NK-92 treated with Interleukin-12 subunit alpha and Interleukin-12 subunit beta, amount 100 ng/mL, for 24 hours (cell line): ENCODE measurements at places on chromosomes 7 and 10.

DNA sequence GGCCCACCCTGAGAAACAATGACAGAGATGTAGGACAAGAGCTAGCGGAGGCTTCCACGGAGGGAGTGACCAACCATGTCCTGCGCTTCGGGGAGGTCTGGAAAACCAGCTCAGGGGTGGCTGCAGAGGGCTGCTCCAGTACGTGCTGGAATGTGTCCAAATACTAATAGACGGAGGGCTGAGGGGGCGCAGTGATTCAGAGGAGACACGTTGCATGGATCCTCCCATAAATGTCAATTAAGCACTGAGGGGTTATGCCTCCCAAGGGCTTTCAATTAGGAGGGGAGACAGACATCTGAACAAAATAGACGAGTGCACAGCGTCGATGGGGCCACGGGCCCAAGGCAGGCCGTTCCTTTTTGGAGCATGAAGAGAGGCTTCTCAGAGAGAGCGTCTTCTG, 51.0 kb upstream of the NPS start:
- no peak for DNase-seq

DNA sequence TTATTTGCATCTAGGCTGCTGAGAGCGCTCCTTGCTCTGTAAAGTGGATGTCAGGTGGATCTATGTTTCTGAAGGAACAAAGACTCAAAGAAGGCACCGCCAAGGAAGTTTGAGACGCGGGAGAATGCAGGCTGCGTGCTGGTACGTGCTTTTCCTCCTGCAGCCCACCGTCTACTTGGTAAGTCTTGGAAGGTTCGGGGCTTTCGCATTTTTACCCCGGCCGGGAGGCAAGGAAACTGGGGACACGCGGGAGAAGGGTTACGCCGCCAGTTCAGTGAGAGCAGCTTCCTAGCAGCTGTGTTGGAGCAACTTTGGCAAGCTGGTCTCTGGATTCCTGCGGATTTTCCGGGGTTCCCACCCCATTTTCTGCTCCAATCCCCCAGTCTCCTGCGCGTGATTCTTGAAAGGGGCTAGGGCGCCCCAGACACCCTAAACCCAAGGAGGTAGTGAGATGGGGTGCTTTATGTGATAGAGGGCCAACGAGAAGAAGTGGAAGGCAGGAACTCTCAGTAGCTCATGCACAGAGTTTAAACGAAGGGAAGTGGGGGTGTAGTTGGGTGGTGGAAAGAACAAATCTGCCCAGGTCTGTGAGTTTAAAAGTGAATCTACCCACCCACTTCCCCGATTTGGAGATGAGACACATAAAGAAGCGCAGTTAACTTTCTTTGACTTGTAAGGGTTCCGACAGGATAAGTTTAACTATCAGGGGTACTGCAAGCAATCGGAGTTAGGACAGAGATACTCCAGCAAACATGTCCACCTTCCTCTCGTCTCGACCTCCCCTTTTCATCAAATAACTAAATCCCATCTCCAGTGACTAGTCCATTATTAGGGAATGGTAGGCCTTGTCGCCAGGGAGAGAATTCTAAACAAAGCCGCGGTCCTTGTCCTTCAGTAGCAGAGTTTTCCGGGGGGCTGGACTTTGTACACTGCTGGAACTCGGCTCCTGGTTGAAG, 2.5 kb downstream of the NXPH1 start:
- DNase-seq, result no peak

GRCh38 chr10:62647375-62648092, 157.0 kb upstream of the ADO start:
- no peak for DNase-seq

GRCh38 chr10:103548581-103549348, 55.3 kb downstream of the NEURL1 start:
- no peak for DNase-seq

DNA sequence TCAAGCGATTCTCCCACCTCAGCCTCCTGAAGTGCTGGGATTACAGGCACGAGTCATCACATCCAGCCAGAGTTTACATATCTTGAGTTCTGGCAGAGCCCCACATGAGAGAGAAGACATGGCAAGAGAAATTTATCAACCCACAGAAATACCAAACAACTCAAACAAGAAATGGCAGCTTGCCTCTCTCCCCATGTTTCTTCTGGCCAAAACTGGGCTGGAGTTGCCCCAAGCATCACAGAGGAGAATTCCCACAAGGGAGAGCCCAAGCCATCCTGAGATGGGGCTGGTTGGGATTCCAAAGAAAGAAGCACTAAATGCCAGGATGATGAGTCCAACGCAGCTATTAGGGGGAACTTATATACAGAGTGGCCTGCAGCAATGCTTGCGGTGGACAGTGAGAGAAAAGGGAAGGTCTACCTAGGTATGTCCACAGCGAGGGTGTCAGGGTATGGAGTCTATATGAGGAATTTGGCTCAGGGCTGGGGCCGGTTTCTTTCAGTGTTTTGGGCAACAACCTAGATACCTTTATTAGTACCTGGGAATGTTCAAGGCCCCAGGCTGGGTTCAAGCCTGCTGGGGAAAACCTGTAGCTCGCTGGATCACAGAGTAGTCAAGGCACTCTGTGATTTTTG, 14.5 kb upstream of the PAX4 start:
- no peak for DNase-seq

DNA sequence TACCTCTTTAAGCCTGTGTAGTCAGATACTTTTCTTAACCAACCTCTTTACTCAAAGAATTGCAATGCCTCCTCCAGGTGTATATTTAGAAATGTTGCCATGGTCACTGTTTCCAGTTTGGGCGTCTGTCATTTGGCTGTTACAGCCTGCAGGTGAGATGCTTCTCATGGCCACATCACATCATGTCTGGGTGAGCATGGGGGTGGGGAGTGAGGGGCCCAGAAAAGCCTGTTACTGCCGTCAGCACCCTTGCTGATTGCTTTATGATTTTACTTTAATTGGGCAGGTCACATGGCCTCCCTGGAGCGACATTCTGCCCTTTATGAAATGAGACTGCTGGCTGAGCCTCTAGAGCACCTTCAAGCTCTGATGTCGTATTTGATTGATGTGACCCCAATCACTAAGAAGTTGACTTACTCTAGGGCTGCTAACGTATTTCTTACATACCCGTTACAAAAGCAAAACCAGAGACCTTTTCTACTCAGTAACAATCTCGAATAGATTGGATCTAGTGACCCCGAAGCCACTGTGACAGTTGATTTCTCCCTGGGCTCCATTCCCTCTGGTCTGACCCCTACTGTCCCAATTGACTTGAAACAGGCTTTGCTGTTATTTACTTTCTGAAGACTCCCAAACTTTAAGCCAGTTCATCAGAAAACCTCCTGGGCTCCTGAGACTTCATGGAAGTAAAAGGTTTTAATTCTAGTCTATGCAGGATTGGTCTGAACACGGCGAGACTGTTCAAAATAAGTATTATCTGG, 60.7 kb downstream of the OTUD1 start:
- DNase-seq, result no peak

GRCh38 chr7:5442757-5443305, 19.2 kb upstream of the TNRC18 start:
- no peak for DNase-seq
